ENCODE measurements at places on chromosomes 12 and 14.

DNA sequence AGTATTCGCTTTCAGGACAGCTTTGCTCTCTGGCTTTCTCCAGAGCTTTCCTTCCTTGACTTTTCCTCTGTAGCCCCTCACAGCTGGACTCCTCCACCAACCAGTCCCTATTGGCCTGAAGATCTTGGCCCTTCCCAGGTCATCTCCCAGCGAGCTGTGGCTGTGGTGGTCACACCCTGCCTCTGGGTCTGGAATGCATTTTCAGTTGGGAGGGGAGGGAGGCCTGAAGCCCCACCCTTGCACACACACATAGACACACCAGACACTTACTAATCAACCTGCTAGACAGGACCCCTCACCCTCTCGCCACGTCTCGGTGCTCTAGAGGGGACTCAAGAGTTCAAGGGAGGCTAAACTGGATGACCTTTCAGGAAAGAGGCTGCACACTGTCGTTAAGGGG is 13.9 kb downstream of the JDP2 start:
- peak; percentile 56 for DNase-seq

DNA sequence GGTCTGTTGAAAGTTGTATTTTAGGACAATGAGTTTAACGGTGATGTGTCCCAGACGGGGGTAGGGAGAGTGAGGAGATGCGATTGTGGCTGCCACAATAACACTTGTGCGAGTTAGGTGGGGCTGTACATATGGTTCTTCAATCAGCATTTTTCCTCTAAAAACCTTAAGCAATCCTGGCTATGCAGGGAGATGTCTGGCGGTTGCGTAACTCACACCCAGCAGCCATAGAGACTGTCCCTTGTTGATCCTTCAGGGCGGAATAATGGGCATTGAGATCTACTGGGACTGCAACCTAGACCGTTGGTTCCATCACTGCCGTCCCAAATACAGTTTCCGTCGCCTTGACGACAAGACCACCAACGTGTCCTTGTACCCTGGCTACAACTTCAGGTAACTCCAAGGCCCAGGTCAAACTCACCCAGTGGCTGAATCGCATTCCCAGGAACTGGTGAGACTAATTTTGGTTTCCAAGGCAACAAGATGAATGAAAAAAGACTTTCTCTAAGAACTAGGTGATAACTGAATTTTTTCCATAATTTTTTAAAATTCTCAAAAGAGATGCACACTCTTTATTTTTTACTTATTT is 34.6 kb downstream of the P2RX7 start:
- peak; percentile 42 for DNase-seq

DNA sequence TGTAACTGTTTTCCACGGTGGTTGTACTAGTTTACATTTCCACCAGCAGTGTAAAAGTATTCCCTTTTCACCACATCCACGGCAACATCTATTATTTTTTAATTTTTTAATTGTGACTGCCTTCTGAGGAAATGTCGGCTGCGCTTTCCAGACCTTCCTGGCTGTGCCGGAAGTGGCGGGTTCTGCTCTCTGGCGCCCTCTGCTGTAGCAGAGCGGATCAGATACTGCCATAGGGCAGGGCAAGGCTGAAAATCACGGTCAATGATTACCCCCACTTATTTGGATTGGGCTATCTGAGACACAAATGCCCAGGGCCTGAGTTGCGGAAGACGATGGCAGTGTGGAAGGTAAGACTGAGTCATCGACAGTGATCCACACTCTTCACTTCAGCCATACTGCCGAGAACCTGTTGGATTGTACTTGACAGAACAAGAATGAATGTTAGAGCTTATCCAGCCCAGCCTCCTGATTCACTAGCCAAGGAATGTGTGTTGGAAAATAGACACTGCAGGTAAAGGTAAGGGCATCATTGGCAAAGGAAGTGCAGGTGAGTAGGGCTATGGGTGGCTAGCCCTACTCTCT is 124.2 kb downstream of the NTF3 start:
- no peak for DNase-seq

- peak; percentile 29 for DNase-seq
Observed at GRCh38 chr14:65101631-65102440, 481 bp downstream of the MAX start.

- no peak for DNase-seq
Observed at GRCh38 chr12:38728894-38729293, 176.5 kb downstream of the CPNE8 start.

DNA sequence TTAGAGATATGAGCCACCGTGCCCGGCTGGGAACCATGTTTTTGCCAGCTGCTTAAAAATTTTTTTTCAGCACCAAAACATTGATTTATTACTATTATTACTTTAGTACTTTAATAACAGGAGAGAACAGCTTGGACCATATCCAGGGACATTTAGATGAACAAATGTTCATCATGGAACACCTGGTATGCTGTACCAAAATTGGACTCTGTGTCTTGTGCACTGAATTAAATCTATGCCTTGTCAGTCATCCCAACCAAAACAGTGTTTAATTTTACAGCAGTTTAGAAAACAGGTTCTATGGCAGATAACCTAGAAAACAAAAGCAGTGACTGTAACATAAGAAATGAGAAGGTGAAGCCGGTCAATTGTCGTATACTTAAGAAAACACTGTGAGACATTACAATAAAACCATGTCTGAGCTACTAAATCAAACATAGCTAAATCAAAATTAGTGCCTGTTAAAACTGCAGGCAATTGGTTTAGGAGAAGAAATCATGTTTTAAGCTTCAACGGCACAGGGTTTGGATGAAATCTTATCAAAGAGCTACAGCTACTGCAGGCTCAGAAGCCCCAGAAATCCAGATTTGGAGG is 58.2 kb upstream of the PYGL start:
- no peak for DNase-seq

- DNase-seq = no peak
Observed at GRCh38 chr12:107329569-107330324, 236.4 kb upstream of the CRY1 start.

DNA sequence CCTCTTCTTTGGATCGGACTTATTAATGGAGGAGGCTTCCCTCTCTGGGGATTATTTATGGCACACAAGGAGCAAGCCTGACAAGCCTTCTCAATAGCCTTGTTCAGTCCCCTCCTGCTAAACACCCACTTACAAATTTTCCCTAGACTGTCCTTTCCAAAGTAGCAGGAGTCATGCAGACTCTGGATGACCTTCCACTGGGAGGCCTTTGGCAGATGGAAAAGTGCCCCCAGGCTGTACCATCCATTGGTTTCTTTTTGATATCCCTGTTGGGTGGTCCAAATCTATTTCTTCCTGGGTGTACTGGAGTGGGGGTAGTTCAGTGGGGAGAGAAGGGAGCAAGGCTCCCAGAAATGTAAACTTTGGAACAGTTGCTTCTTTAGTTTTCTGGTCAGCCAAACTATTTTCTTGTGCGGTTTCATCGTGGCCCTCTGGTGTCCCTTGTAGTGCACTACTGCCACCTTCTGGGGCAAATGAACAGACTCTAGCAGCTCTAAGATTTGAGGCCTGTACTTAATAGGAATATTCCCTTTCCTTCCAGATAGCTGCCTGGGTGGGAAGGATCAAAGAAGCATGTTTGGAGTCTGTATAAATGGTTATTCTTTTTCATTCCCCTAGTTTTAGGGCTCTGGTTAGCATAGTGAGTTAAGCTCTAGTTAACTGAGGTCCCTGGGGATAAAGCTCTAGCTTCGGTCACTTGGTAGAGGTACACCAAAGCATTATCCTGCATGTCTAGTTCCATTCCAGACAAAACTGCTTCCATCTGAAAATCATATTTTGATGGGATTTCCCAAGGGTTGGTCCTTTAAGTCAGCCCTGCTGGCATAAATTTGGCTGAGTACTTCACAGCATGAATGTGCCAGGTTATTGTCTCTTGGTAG is 409.5 kb downstream of the SLC6A15 start:
- DNase-seq = peak; percentile 75

DNA sequence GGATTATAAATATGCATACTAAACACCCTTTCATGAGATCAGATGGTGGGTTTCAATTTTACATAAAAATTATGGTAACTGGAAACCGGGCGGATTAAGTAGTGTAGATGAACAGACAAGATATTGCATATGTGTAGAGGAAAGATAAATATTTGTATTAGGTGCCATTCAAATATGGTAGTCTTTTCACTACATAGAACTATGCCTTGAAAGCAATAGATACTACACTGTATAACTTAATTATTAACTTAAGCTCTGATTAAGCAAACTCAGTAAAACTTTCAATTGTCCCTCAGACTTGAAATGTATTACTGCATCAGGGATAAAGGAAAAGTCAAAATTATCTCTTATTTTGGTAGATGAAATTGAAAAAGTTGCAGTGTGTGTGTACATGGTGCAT is 1.9 kb downstream of the PTPN21 start:
- DNase-seq = no peak

GRCh38 chr14:52825085-52825484 is 33.7 kb upstream of the GNPNAT1 start:
- DNase-seq = no peak

GRCh38 chr14:104654119-104654518 is 35.3 kb upstream of the INF2 start:
- DNase-seq = peak; percentile 7

DNA sequence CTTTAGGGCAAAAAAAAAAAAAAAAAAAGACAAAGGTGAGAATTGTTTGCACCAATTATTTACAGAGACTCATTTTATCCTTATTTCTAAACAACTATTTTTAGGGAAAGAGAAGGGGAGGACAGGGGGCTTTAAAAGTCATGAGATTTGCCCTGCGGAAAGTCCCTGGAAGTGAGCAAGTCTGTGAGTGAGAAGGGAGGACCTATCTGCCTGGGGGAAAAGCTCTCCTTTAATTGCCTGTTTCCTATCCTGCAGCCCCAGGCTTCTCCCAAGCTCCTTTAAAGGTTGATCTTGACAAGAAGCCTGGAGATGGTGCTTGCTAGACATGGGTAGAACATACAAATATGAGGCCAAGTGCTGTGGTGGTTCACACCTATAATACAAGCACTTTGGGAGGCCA is 8.3 kb upstream of the CHST11 start:
- no peak for DNase-seq

GRCh38 chr12:56315249-56315621 is 553 bp downstream of the CNPY2 start:
- no peak for DNase-seq

- DNase-seq = peak; percentile 43
Observed at GRCh38 chr14:60654334-60654821, 5.1 kb upstream of the SIX1 start.

GRCh38 chr12:42145552-42146215 is 1.0 kb upstream of the GXYLT1 start:
- no peak for DNase-seq

- DNase-seq = peak; percentile 79
Observed at GRCh38 chr12:49288412-49288853, 6.5 kb upstream of the PRPH start.

GRCh38 chr12:39852346-39852745 is 232.7 kb upstream of the ABCD2 start:
- DNase-seq = no peak

GRCh38 chr12:25940886-25941285 is 17.6 kb upstream of the RASSF8 start:
- DNase-seq = no peak

GRCh38 chr14:33943096-33943883 is 7.6 kb downstream of the EGLN3 start:
- no peak for DNase-seq

GRCh38 chr12:77777274-77777673 is 53.4 kb upstream of the NAV3 start:
- no peak for DNase-seq

- DNase-seq = no peak
Observed at GRCh38 chr12:14961466-14962152, at the start of gene ARHGDIB. ARHGDIB (minus strand) TSS chr12:14961601; CDS start chr12:14950712, 10,889 bp downstream.

DNA sequence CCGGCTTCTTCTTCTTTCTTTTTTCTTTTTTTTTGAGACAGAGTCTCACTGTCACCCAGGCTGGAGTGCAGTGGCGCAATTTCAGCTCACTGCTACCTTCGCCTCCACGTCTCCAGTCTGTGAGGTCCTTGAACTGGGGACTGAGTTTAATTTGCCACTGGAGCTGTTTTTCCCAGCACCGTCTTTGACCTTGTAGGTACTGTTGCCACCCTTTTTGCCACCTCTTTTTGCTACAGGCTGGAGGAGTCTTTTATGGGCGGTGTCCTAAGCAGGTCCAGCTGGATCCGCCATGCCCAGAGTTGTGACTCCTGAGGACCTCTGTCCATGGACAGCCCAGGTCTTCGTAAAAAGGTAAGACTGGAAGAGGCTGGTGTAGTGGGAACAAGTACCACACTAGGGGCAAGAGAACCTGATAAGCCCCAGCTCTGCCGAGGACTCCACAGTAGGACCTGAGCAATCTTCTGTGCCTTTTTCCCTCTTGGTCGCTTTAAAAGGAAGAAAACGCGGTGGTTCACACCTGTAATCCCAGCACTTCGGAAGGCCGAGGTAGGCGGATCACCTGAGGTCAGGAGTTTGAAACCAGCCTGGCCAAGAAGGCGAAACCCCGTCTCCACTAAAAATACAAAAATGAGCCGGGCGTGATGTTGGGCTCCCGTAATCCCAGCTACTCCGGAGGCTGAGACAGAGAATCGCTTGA is 946 bp downstream of the RNU4-2 start:
- DNase-seq = no peak

DNA sequence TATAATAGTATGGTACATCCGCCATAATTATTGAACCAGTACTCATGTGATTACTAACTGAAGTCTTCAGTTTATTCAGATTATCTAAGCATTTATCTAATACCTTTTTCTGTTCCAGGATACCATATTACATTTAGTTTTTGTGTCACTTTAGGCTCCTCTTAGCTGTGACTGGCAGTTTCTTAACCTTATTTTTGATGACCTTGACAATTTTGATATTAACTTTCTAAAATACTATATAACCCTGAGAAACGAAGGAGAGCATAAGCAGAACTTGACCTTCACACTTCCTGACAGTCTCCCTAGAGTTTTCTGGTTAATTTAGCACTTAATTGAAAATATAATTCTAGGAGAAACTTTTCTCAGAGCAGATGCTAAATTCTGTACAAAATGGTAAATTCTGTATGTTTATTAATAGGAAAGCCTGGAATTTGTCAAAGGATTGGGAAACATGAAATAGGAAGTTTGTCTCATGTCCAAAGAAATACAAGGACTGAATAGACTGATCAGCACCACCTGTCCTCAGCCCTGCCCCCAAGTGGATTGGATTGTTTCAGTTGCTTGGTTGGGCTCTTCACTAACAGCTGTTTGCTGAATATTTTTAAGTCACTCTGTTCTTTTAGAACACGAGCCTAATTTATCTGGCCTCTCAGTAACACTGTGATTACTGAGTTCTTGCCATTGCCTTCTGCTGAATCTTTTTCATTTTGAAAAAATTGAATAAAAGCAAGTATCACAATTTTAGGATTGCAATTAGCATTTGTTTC is 6.0 kb downstream of the BICDL1 start:
- no peak for DNase-seq

GRCh38 chr14:73026243-73026844 is 562 bp downstream of the ZFYVE1 start:
- DNase-seq = no peak

DNA sequence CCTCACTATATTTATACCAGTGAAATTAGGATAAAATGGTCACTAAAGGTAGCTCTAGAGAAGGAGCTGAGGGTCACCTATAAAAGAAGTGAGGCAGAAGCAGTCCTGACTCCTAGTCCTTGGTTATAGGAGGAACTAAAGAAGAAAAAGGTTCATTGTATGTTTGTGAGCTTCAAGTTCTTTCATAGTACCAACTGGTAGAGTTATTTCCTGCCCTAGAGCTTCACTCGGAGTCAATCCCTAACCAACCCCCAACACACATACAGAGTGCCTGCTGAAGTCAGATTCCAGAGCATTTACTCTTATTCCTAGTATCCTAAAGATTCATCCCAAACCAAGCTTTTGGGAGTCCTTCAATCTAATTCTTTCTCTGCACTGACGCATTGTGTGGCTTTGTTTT is 29.3 kb upstream of the FRMD6 start:
- no peak for DNase-seq

- peak; percentile 22 for DNase-seq
Observed at GRCh38 chr14:61527325-61528100, 167.8 kb upstream of the HIF1A start.

GRCh38 chr14:70665448-70666360 is 24.0 kb downstream of the TTC9 start:
- peak; percentile 76 for DNase-seq

Data from AG20443 (cell line).